Cardiac muscle cell (in vitro differentiated cells and primary cell): ENCODE measurements at places on chromosomes 12 and 14. TPM values are rescaled to one million over a fixed set of nuclear protein-coding genes. Genes with fewer than 3 reads are reported as not detected.

Gene CIDEB
- not detected in 2 replicates for total RNA-seq

DNA sequence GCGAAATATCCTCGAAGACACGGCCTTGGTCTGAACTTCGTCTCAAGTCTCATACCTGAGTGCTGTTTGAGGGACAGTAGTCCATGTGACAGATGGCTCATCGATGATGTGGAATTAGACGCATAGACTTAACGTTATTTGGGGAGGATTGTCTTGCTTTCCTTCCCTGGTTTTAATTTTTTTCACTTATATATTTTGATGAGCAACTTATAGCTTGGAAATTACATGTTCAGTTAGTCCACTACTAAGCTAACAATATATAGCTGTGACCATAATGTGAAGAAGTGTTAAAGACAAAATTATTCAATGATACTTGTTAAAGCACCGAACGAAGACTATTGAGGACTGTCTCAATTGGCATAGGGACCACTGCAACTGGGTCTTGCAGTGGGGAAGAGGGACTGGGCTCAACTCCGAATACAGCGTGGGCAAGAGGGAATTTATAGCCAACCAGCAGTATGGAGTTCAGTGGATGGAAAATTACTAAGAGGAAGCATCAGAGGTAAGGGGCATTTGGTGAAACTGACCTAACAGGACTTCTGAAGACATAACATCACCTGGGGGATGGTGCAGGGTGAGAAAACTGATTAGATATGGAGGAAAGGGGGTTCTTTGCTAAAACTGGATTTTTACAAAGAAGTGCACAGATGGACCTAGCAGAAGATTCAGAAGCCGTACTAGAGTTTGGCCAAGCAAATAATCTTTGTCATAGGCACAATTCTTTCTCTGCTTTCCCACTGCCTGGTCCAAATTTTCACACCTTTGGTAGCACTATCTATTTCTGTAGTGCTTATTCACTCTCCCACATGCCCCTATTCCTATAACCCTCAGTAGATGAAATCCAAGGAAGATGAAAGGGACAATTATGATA, 910 bp upstream of the TM7SF3 start:
- no peak for DNase-seq

- no peak for DNase-seq
Observed at GRCh38 chr12:103672401-103673119, 85.5 kb downstream of the STAB2 start.

DNA sequence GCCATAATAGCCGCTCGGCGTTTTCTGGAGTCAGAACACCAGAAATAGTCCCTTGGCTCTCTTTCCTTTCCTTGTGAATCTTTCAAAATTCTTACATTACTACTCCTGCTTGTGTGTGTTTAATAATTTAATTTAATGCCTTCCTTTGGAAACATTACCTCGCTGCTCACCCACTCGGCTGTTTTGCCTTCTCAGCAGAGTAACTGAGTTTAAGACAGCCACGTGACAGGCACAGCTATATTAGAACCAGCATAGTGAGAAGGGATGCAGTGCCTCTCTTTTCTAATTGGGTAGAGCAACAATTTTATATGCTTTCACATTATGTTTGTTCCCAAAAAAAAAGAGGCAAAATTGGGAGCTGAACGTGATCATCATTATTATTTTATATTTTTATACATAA, 107.6 kb downstream of the ETV6 start:
- DNase-seq, result no peak

Gene VCPKMT
- 3.8 and 4.8 TPM in 2 replicates for total RNA-seq

DNA sequence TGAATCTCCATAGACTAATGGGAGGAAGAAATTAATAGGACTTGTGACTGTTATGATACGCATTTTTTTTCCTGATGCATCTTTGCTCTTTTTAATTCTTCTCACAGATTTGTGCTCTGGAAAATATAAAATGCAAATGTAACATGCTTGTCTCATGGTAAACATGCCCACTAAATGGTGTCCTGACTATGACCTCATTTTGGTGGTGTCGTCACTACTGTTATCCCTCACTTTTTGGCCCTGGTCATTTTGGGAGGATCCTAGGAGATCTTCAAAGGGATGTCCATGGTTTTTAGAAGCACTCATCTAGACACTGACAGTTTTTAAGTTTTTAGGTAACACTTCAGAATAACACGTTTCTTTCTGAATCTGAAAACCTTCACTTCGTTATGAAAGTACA, 790.8 kb upstream of the FBXO33 start:
- DNase-seq, result no peak

GRCh38 chr12:40688085-40688725, 4.0 kb upstream of the CNTN1 start:
- DNase-seq, result no peak

DNA sequence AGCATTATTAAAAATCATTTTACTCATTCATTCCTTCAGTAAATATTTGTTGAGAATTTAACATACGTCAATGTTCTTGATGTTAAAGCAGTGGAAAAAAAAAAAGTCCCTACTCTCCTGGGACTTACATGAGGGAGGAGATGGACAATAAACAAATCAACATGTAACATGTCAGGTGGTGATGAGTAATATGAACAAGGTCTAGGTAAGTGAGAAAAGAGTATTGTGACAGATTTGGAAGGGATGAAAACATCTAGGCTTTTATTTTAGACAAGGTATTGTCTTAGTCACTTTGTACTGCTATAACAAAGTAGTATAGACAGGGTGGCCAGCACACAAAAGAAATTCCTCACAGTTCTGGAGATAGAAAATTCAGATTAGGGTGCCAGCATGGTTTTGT, 167.2 kb downstream of the FSCB start:
- no peak for DNase-seq

Gene NR1H4
- total RNA-seq, result not detected in 2 replicates

DNA sequence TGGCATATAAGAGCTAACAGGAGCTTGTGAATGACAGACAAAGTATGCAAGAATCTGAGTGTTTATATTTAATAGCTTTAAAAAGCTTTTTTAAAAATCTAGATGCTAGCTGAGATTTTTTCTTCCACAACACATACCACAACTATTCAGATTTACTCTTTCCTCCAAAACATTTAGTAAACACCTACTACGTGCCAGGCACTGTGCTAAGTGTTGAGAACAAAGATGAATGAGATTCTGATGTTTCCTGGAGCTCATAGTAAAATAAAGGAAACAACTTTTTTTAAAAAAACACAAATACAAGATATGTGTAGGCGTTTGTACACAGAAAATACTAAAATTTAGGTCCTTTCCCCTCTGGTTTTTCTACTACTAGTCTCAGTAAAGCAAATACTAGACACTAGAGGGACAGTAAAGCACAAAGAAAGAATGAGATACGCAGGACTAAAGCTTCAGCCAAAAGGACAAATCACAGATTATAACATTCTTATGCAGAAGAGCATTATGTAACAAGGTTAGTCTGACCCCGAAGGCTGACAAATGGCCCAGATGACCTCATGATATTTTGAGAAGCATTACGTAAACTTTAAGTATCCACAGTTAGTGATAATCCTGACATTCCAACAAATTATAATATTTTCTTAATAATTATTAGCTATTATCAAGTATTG, 78.6 kb upstream of the PAWR start:
- DNase-seq, result no peak

Gene FAM234B
- total RNA-seq, result 6.4 and 6.9 TPM in 2 replicates

Gene OAS1
- not detected in 2 replicates for total RNA-seq

Gene IL22
- total RNA-seq, result not detected in 2 replicates

GRCh38 chr12:52207106-52207505, 15.3 kb upstream of the KRT80 start:
- no peak for DNase-seq

DNA sequence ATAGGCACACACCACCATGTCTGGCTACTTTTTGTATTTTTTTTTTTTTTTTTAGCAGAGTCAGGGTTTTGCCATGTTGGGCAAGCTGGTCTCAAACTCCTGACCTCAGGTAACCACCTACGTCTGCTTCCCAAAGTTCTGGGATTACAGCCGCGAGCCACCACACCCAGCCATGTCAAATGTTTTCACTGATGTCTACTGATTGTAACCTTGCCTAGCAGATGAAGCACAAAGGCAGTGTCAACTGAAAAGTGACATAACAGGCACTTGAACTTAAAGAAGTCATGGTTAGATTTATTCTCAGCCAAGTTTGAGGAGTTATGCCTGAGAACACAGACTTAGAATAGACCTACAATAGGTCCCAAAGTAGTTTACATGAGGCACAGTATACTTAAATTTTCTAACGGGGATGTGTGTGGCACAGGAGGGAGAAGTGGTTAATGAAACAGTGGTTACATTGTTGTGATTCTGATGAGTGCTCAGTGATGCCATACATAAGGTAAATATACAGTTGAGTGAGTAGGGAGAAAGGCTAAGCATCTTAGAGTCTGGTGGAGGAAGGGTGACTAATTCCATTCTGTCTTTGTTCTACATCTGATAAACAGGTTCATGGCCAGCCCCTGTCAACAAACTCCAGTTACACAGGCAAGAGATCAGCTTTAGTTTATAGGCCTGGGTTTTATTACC, 12.6 kb upstream of the RNASE4 start:
- no peak for DNase-seq

Gene GYS2
- not detected in 2 replicates for total RNA-seq

GRCh38 chr12:59652130-59652529, 56.3 kb downstream of the SLC16A7 start:
- no peak for DNase-seq

- DNase-seq, result peak; percentile 88
Observed at GRCh38 chr14:23366426-23366921, 1.5 kb upstream of the EFS start.

Gene SYNDIG1L
- 0.11 and 0.39 TPM in 2 replicates for total RNA-seq

DNA sequence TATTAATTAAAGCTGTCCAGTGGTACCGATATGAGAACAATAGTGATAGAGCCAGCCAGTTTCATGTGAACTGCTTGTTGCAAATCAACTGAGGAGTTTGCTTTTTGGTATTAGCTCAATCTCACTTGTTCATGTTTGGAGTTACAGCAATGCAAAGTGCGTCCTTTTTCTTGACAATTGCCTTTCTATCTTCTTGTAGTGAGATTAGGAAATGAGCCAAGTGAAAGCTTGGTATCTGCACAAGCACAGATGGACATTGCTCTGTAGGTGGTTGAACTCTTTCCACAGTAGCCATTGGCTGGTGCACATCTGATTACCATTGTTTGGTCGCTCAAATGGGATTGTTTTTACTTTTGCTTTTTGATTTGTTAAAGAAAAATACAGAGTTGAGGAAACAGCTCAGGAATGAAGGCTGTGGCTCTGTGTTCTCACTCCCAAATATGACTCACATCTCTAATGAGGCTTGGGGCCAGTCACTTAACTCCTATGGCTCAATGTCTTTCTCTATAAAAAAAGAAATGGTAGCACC, 241.4 kb downstream of the BMP4 start:
- peak; percentile 1 for DNase-seq

DNA sequence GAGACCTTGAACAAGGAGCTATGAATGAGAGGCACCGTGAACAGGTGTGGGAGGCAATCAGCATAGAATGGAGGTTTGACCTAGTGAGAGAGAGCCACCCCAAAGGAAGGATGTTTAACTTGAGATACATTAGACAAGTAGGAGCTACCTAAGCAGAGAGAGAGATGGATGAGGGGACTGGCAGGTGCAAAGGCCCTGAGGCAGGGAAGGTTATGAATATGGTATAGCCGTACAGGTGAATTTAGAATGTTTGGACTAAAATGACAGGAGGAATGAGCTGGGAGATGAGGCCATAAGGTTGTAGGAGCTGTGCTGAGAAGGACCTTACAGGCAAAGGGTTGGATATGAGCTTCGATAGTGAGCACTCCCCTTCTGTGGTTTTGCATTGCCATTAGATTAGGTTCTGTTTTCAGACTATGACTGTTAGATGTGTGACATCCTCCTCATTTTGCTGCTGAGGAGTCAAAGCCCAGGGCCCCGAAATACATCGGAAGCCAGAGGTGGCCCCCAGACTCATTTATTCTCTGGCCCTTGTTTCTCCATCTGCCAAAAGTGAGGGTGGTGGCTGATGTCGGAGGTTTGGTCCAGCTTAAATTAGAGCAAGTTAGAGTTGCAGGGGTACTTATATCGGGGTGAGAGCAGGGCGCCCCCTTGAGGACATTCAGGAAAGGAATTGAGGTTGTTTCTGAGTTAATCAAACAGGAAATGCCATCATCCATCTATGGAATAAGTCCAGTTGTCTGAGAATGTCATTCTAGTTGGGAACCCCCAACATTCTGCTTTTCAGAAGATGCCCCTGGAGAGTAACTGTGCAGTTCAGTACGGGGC, 29.4 kb downstream of the SLC24A4 start:
- DNase-seq, result peak; percentile 39

GRCh38 chr14:61341275-61342206, 20.2 kb downstream of the PRKCH start:
- no peak for DNase-seq

Gene CAPS2
- 2.0 and 6.0 TPM in 2 replicates for total RNA-seq

- DNase-seq, result no peak
Observed at GRCh38 chr12:104910196-104910840, 47.8 kb downstream of the SLC41A2 start.

Gene EXD2
- total RNA-seq, result 18.7 and 21.4 TPM in 2 replicates
